ENCODE measurements at places on chromosomes 16 and 17.

DNA sequence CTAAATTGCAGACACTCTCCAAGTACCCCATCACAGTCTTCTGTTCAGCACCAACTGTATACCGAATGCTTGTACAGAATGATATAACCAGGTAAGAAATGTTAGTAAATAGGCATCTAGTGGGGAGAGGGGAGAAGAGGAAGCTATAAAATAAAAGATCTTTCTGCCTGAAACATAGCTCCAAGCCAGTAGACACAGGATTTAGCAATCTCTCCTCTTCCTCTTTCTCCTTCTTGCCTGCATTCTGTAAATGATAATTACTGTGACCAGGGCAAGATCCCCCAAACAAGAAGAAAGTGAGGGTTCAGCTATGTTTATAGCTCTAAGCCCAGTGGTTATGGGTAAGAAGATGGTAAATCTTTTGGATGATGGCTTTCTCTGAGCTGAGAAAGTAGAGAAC, 17.9 kb downstream of the ACSM3 start:
- no peak for DNase-seq

DNA sequence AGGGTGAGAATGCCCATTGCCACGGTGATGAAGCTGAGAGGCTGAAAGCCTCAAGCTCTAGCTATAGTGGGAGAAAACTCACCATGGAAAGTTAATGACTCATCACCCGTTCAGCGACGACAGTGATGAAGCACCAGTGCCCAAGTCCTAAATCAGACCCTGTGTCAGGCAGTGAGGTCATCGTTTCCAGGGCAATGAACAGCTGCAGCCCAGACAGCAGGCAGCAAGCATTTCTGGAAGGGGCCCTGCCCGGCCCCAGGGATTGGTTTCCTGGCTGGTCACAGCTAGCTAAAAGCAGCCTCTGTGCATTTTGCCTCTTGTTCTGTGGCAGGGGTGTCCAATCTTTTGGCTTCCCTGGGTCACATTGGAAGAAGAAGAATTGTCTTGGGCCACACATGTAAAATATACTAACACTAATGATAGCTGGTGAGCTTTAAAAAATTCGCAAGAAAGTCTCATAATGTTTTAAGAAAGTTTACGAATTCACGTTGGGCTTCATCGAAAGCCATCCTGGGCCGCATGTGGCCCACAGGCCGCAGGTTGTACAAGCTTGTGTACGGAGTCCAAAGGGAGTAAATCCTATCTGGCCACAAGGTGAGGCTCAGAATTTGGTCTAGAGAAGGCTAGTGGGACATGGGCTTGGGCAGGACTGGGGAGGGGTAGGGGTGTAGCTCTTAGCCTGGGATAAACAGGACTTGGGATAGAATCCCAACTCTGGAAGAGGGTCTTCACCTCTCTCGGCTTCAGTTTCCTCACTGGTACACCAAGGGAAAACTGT, 40.6 kb downstream of the MIS12 start:
- DNase-seq = peak; percentile 17

GRCh38 chr17:68924793-68925720, 30.1 kb downstream of the ABCA8 start:
- no peak for DNase-seq

DNA sequence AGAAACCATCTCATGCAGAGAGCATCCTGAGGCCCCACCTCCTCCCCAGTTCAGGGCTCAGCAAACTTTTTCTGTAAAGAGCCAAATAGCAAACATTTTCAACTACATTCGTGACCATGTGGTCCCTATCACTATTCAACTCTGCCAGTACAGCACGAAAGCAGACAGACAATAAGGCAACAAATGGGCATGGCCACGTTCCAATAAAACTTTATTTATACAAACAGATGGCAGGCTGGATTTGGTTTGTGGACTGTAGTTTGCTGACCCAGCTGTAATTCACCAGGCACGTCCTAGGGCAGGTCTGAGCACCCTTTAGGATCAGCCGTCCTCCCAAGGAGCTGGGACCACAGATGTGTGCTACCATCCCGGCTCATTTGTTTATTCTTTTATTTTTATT, 27.1 kb upstream of the GPRC5C start:
- DNase-seq = no peak

GRCh38 chr16:77386831-77387814, 47.7 kb downstream of the ADAMTS18 start:
- DNase-seq = no peak

GRCh38 chr16:12498077-12498476, 305.6 kb downstream of the CPPED1 start:
- DNase-seq = no peak

DNA sequence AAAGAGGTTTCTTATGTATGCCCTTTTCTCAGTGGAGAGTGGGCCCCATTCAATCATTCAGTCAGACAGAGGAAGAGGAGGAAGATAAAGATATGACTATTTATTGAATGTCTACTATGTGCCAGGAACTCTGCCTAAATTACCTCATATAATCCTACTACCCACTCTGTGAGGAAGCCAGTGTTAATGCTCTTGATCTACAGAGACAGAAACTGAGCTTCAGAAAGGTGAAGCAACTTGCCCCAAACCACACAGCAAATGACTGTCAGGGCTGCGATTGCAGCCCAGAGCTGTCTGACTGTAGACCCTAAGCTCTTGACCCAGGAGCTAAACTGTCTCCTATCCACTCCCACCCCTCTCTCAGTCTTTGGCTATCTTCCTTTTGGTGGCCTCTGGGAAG, 8.4 kb downstream of the SRCIN1 start:
- no peak for DNase-seq

DNA sequence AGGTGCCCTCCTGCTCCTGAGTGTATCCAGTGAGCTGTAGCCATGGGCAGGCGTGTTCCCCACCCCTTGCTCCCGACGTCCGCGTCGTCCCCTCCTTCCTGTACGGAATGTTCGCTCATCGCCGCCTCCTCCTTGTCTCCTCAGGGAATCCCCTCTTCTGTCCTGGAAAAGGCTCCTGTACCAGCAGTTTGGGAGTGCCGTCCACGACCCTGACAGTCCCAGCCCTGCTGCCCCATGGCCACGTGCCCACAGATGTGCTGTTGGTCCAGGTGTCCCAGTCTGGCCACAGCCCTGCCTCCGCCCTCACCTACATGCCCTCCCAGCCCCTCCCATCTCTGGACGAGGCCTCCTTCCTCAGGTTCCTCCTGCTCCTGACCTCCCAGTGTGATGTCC, 30.2 kb downstream of the OR1D5 start:
- no peak for DNase-seq

- no peak for DNase-seq
These were observed 67.7 kb downstream of the WSCD1 start for GRCh38 chr17:6137716-6138502.

GRCh38 chr16:88839745-88840599, 16.8 kb downstream of the GALNS start:
- no peak for DNase-seq

DNA sequence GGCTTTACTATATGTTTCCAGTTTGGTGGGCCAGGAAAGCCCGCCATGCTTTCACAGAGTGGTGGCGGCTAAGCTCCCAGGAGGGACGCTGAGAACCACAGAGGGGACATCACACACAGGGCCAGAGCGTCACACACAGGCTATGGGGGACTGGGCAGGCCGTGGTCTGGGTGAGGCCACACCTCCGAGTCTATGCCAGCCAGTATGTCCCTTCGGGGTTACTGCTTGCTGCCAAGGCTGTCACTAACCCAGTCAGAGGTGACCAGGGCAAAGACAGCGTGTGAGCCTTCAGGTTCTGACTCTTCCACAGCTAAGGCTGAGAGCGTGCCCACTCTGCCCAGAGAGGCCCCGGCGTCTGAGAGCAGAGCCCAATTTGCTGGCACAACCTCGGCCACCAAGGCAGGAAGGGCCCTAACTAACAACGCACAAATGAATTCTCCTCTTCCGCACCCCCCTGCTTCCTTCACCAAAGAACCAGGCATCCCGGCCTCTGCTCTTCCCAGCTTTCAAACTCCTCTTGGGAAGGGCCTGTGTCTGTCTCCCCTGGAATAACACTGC, 2.9 kb downstream of the PLD6 start:
- DNase-seq = no peak

GRCh38 chr17:261635-262034, 80.2 kb upstream of the DOC2B start:
- no peak for DNase-seq

- no peak for DNase-seq
These were observed 3.9 kb downstream of the RAPGEFL1 start for GRCh38 chr17:40181205-40181604.

DNA sequence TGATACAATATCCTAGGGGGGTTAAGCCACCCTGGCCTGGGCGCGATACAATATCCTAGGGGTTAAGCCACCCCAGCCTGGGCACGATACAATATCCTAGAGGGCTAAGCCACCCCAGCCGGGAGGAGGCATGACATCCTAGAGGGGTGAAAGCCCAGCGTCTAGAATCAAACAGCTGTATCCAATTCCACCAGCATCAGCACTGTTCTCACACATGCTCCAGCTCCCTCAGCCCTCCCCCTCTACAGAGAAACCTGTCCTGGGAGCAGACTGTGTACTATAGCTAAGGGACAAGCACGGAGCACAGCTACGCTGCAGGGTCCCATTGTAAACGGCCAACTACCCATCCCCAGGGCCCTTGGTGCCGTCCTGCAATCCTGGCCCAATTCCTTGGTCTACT, 6.2 kb downstream of the GINS2 start:
- no peak for DNase-seq

- peak; percentile 17 for DNase-seq
These were observed 39.7 kb downstream of the NACA2 start for GRCh38 chr17:61551255-61551742.

- DNase-seq = no peak
These were observed 20.8 kb downstream of the UNKL start for GRCh38 chr16:1393613-1394176.

DNA sequence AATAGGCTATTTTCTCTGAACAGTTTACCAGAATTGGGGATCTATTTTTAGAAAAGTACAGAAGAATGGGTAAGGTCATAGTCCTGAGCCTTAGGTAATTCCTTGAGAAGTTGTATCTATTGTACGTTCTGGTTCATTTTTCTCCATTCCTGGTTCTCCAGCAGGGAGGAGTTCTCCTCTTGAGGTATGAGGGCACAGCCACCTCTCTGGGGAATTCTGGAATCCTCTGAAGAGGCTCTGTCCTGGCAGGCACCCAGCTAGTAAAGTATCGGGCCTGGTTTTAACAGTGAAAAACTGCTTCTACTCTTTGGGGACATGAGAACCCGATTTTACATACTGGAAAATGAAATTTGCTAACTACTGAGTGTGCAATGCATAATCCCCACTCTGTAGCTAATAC, 19.6 kb upstream of the PMFBP1 start:
- peak; percentile 12 for DNase-seq

DNA sequence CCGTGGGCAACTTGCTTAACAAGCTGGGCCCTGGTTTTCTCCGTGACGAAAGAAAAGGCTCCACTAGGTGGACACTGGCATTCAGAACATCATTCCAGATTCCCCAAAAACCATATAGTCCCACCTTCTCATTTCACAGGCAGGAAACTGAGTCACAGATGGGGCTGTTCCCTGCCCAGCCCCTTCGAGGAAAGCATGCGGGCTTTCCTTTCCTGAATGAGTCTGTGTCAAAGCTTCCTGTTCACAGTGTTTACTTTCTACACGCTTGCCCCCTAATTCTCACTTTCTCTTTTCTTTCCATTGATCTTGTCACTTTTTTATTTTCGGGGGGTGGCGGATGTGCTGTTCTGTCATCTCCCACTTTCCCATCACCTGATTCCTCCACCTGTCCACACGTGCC, 10.3 kb upstream of the LGALS9 start:
- DNase-seq = no peak

- no peak for DNase-seq
These were observed 36.6 kb upstream of the NACA2 start for GRCh38 chr17:61627658-61628057.

DNA sequence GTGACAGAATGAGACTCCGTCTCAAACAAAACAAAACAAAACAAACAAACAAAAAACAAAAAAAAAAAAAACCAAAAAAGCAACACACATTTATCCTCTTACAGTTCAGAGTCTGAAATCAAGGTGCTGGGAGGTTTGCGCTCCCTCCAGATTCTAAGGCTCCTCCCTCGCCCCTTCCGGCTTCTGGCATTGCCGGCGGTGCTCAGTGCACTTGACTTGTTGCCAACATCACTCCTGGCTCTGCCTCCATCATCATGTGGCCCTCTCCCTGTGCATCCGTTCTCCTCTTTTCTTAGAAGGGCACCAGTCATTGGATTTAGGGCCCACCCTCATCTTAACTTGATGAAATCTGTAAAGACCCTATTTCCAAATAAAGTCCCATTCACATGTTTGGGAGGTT, 73.8 kb downstream of the RBFOX3 start:
- no peak for DNase-seq

GRCh38 chr16:85041219-85042166, 13.9 kb downstream of the KIAA0513 start:
- peak; percentile 20 for DNase-seq

- DNase-seq = no peak
These were observed 439.8 kb downstream of the UTP18 start for GRCh38 chr17:51700011-51700760.

DNA sequence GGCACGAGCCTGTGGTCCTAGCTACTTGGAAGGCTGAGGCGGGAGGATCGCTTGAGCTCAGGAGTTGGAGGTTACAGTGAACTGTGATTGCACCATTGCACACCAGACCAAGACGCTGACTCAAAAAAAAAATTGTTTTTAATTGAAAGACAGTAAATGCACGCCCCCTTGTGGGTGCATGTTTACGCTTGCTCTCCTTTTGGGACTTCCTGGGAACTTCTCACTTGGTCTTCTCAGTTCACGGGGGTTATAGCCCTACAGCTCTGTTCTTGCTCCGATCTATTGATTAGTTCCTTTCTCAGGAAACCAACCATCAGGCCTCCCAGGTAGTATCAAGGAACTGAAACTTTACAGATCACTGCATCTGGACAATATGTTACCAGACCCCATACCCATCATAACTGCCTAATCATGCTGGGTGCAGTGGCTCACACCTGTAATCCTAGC, 14.2 kb upstream of the RIPOR1 start:
- peak; percentile 62 for DNase-seq

- DNase-seq = no peak
These were observed 9.8 kb downstream of the DUSP3 start for GRCh38 chr17:43768943-43769342.

DNA sequence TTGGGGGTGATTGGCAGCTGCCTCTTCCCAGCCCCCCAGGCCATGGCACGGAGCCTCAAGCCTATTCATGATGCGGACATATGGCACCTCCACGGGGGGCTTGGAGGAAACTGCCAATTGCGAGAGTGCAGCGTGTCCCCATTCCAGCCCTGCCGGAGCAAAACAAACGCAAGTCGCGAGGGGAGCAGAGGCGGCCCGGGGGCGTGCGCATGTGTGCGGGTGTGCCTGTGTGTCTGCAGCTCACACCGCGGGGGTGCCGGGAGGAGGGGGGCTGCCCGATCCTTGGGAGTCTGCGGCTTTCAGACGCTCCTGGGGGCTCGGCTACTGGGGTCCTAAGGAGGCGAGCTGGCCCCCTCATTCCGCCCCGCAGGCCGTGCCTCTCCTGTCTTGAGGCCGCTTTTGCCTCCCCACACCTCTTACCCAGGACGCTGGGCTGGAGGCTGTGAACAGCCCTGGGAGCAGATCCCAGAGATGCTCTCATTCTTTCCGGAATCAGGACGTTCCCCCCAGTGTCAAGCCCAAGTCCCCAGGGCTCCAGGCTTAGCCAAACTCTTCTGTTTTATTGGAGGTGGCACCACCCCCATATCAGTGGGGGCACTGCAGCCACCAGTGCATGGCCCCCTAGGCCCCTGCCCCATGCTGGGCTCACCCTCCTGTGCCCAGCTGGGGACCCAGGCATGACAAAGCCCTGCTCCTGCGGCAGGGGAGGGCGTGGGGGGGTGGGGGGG, 29.1 kb downstream of the ENDOV start:
- no peak for DNase-seq

Data from DMS79 treated with DMSO at 0.1 percent for 48 hours (cell line).